NCI-H1417 treated with DMSO at 0.1 percent for 48 hours (cell line): ENCODE measurements at places on chromosomes 4 and X.
A peak's percentile ranks its signal among the peaks of the same experiment; 100 is the strongest.

DNA sequence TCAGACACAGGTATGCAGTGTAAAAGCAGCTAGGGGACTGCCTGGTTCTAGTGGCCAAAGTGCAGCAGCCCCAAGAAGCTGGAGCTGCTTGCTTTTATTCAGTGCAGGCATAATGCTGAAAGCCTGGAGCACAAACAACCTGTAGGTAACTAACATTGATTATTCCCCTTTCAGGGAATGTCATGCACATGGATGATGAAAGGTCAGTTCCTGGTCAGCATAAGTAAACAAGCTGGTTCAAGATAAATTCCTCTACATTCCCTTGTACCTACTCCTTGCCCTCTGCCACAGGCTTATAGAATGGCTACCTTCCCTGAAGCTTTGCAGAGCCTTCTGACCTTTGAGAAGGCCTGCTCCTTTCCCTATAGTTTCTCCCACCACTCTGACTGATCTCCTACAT is 1318.5 kb upstream of the ADGRL3 start:
- no peak for DNase-seq

- no peak for DNase-seq
Observed at GRCh38 chrX:53155512-53156206, 61.7 kb downstream of the KANTR start.

GRCh38 chr4:32180086-32180485 is 1459.9 kb downstream of the PCDH7 start:
- no peak for DNase-seq

DNA sequence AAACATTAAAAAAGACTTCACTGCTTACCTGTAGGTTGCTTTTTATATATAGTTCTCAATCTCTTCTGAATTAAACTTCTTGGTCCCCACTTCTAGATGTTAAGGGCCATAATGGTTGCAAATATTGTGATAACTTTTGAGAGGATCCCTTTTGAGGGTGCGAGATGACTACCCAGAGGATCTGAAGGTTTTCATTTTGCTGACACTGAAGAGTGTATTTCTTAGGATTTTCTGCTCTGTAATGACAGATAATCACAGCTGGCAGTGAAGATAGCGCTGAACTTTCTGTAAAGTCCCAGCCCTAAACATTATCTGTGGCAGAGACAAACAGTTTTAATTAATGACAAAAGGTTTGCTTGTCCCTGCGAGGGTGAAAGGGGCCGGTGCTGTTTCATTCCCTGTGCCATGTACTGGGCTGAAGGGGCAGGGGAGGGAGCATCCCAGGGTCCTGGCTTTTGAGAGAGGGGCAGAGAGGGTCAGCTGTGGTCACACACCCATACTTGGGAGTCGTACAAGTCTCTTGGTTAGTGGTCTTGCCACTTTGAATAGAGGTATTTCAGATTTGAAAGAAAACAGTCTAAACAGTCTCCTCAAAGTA is 22.2 kb downstream of the CLCN4 start:
- DNase-seq = no peak

GRCh38 chrX:10660171-10660570 is 39.8 kb upstream of the MID1 start:
- DNase-seq = no peak

- no peak for DNase-seq
Observed at GRCh38 chr4:139915037-139915436, 238.9 kb downstream of the MAML3 start.

- DNase-seq = no peak
Observed at GRCh38 chr4:10461091-10461849, 4.0 kb upstream of the ZNF518B start.

- no peak for DNase-seq
Observed at GRCh38 chr4:53956454-53956853, 108.0 kb downstream of the CHIC2 start.

GRCh38 chr4:1225272-1226143 is 23.4 kb downstream of the CTBP1 start:
- DNase-seq = no peak

DNA sequence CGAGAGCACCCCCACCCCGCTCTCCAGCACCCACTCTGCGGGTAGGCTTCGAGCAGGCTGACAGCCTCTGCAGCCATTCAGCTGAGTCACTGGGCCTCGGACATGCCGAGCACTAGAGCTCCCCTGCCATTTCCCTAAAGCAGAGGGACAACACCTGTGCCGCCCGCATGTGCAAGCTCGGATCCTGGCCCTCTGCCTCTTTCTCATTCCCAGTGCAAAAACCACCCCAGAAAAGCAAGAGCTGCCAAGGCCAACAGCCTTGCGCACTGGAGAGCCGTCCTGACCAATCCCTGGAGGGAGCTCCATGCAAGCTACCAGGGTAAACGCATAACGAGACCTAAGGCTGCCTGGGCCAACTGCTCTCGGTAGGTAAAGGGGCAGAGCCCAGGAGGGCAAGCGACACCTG is 5.3 kb downstream of the HCFC1 start:
- no peak for DNase-seq

- DNase-seq = no peak
Observed at GRCh38 chr4:126604268-126604867, 1028.4 kb upstream of the INTU start.

- peak; percentile 6 for DNase-seq
Observed at GRCh38 chr4:78014889-78015886, 41.9 kb upstream of the FRAS1 start.

DNA sequence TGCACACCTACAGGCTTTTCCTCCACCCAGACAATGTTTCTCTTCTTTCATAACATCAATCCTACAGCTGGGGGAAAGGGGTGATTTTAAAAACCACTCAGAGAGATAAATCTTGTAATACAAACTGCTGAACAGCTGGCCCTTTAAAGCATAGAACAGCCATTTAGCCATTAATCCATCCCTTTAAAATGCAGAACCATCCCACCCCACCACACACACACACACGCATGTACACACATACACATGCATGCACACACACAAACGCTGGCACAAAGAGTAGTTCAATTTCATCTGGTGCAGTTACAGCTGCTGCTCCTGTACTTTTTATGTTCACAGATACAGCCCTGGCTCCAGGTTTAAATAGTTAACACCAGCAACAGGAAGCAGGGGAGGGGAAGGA is 426.1 kb downstream of the MID1IP1 start:
- no peak for DNase-seq

DNA sequence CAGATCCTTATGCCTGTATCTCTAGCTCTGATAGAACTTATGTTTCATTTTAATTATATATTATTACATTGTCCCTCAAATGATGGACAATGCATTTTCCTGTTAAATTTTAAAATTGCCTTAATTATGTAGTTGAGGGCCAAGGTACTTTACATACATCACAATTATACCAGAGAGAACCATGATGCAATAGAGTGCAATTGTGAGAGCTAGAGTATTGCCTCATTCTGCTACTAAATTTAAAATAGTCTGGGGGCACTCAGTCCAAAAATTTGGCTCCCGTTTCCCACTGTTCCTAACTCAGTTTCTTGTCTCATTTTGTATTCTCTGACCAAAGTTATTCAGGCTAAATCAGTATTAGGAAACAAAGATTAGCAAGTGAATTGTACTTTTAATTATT is 378.5 kb upstream of the ZFP42 start:
- no peak for DNase-seq

DNA sequence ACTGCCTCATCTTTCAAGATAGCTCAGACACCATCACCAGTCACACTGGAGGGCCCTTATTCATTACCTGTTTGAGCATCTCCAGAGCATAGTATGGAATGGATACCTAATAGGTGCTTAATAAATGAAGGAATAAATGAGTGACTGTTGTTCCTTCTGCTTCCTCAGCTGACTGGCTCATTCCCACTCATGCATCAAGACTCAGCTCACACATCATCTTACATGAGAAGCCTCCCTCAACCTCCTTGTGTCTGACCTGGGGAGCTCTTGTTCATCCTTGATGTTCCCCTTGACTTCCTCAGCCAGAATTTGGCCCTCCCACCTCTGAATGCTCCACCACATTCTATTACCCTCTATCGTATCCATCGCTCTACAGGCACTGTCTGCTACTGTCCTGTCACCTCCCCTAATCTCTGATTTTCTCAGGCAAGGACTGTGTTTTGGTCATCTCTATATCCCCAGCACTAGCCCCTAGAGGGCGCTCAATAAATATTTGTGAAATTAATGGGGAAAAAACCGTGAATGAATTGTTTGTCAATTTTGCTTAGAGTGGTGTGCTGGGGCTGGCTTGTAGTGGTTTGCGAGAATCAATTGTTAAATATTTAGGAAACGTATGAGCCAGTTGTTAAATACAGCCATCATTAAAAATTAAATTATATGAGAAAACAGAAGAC is 88.3 kb downstream of the NHSL2 start:
- no peak for DNase-seq

GRCh38 chrX:24662352-24662751 is 15.2 kb upstream of the PCYT1B start:
- DNase-seq = no peak

GRCh38 chrX:120468479-120468824 is 644 bp downstream of the LAMP2 start:
- DNase-seq = no peak

DNA sequence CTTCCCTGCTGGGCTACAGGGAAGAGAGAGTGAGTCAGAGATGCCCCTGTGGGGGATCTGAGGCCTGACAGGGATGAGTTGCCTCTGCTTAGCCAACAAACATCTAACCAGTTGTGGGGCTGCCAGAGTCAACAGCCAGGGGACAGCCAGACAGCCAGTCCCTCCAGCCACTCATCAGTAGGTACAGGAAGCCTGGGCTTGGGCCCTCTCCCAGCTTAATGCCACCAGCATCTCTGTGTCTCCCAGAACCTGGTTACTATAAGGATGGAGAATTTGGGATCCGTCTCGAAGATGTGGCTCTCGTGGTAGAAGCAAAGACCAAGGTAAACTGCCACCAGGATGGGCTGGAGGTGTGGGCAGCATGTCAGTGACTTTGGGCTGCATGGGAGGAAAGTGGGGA is 17.3 kb upstream of the SASH3 start:
- DNase-seq = no peak

GRCh38 chrX:3697701-3698279 is 15.7 kb downstream of the PRKX start:
- no peak for DNase-seq

GRCh38 chrX:34562006-34562405 is 95.1 kb downstream of the TMEM47 start:
- DNase-seq = no peak

DNA sequence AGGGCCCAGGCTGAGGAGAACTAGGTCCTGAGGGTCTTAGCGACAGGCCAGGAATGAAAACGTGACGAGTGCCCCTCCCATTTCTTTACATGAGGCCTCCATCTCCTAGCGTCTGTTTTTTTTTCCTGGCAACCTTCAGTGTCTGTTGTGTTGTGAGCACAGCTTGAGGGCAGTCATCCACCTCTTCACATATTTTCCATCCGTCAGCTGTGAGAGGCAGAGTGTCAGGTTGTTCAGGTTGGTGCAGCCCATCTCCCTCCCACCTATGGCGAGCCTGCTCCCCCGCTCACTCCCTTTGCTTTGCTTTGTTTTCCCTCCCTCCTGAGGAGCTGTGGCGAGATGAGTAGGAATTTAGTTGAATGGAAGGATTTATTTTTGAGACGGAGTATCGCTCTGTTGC is 51.7 kb upstream of the CHRNA9 start:
- DNase-seq = no peak

GRCh38 chrX:63751481-63751880 is 33.5 kb downstream of the ARHGEF9 start:
- no peak for DNase-seq
